Ureter (tissue), 1 donor: ENCODE measurements at places on chromosomes 5 and 9. TPM values are rescaled to one million over a fixed set of nuclear protein-coding genes. Genes with fewer than 3 reads are reported as not detected.

PGM5 gene
- total RNA-seq = 173 TPM

CAVIN4 gene
- total RNA-seq = 0.52 TPM

CER1 gene
- total RNA-seq = not detected

PCDHA1 gene
- not detected for total RNA-seq

GRCh38 chr5:115579216-115579615 is 23.1 kb downstream of the TICAM2 start:
- DNase-seq = no peak

DNA sequence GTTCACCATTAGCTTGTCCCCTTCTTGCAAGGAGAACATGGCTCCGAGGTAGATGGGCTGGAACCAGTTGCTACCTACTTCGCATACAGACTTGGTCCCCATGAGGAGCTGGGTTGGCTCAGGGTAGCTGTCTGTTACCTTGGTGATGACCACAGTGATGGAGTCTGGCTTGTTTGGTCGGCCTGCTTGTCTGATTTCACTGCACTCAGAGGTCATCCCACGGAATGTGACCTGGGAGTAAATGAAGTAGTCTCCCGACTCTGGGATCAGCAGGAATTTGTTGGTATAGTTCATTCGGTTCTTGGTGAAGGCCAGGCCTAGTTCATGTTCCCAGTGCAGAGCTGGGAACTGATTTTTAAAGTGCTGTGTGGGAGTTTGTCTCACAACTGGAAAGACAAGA is 15.3 kb downstream of the TNFSF15 start:
- DNase-seq = no peak

PTCD2 gene
- total RNA-seq = 17.0 TPM

DNA sequence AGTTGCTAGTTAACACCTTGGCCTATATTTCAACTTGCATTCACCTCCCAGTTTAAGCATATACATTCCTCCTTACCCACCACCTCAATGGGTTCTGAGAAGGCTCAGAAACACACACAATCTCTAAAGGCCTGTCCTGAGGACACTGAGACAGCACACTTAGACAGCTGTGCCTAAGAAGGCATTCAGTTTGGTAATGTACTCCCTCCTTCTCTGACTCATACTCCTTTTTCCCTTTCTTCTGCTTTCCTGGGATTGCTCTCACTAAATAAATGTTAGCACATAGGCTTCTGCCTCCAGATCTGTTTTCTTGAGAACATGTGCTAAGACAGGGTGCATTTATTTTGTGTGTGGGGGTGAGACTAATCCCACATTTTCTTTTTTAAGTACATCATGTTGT is 456.8 kb upstream of the CDH6 start:
- DNase-seq = no peak

DNA sequence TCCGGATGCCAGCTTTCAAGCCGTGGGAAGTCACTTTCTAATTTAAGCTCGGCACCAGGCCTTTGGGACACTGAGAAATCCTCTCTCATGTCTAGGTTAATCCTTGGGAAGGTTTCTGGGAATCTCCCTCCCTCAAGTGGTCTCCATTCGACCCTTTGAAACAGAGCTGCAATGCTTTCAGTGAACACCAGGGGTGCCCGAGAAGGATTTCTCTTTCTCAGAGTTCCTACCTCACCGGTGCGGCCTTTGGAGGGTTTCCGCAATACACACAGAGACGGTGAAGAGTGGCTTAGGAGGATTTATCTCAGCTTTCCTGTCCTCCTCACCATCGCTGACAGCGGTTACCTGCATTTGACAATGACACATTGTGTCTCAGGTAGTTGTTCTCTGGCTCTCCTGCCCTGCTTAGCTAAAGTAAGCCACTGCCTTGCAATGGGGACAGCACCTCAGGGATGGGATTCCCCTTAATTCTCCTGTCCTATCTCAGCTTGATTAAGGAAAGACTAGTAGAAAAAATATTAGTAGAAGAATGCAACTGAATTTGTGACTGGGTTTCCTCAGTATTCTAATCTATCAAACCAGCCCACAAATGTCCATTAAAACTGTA is 180.6 kb downstream of the GABRG2 start:
- DNase-seq = no peak

BAAT gene
- total RNA-seq = not detected

FOXD4L5 gene
- 0.21 TPM for total RNA-seq

GHR gene
- total RNA-seq = 3.6 TPM

RANBP3L gene
- total RNA-seq = 8.1 TPM

GRCh38 chr5:14380712-14381111 is 200.9 kb upstream of the OTULINL start:
- DNase-seq = no peak

GRCh38 chr5:57338868-57339340 is 143.7 kb downstream of the ACTBL2 start:
- no peak for DNase-seq

SPZ1 gene
- total RNA-seq = not detected

GRCh38 chr9:79689576-79689975 is 117.8 kb downstream of the TLE4 start:
- no peak for DNase-seq

GRCh38 chr5:142143878-142144277 is 35.3 kb downstream of the NDFIP1 start:
- no peak for DNase-seq
